ENCODE measurements at places on chromosomes 6 and 20.

DNA sequence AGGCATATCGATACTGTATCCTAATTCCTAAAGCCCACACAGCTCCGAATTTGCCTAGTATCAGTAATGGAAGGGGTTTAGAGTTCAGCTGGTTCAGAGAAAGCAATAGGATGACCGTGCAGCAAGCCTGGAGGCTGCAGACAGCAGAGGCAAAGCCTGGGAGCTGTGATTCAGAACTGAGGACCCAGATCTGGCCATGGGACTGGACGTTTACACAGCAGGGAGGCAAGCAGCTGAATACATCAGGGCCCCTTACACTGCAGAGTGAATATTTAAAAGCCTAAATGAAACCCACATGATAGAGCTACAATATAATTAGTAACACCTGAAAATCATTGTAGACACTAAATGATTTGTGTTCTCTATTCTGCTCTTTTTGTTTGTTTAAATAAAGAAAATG lies 38.0 kb downstream of the ELOVL2 start:
- no peak for DNase-seq

DNA sequence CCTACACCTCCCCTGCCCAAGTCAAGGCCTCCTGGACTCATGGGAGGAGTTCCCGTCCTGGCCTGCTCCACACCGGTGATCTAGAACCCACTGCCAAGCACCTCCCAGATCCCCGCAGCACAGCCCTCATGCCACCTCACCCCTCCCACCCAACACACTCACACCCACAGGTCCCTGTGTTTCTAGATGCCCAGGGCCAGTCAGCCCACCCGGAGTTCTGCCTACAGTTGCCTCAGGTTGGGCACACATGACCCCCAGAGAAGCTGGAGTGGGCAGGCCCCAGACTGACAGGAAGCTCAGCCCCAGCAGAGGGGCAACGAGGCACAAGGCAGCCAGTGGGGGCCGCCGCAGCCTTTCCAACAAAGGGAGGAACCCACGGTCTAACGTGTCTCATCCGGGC lies 29.6 kb downstream of the RRBP1 start:
- DNase-seq, result no peak

GRCh38 chr6:149194820-149195558 lies 122.5 kb upstream of the TAB2 start:
- no peak for DNase-seq

- DNase-seq, result no peak
Observed at GRCh38 chr20:37160683-37161082, 18.4 kb upstream of the RPN2 start.

GRCh38 chr6:120363429-120363828 lies 970.9 kb downstream of the TBC1D32 start:
- no peak for DNase-seq

DNA sequence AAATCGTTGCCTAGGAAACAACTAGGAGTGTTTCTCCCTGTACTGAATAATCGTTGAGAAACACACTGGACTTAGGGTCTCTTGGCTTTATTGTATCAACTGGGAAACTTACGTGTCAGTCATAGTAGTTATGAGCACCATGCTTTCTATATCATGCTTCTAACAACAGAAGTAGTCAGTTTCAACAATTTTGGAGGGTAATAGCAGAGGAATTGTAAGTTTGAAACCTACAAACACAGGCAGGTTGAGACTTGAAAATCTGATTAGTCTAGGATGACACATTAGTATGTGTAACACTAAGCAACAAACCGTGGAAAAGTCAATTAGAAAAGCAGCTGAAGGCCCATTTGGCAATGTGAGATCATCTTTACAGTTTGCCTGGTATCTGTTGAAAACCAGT lies 43.9 kb upstream of the FABP7 start:
- no peak for DNase-seq

DNA sequence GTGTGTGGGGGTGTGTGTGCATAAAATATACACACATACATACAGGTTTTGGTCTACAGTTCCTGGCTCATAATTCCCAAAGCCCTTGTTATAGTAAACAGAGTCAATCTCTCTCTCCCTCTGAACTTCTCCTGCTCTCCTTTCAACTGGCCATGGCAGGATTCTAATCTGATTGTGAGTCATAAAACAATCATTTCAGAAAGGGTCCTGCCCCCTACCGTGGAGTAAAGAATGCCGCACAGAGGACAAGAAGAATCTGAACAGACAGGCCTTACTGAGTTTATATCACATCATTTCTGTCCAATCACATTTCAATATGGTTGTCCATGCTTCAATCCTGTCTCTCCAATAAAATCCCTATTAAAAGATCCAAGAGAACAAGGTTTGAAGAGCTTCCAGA lies 416.9 kb downstream of the FRK start:
- DNase-seq, result no peak

- peak; percentile 33 for DNase-seq
Observed at GRCh38 chr6:64955435-64955848, 751.6 kb downstream of the EYS start.

DNA sequence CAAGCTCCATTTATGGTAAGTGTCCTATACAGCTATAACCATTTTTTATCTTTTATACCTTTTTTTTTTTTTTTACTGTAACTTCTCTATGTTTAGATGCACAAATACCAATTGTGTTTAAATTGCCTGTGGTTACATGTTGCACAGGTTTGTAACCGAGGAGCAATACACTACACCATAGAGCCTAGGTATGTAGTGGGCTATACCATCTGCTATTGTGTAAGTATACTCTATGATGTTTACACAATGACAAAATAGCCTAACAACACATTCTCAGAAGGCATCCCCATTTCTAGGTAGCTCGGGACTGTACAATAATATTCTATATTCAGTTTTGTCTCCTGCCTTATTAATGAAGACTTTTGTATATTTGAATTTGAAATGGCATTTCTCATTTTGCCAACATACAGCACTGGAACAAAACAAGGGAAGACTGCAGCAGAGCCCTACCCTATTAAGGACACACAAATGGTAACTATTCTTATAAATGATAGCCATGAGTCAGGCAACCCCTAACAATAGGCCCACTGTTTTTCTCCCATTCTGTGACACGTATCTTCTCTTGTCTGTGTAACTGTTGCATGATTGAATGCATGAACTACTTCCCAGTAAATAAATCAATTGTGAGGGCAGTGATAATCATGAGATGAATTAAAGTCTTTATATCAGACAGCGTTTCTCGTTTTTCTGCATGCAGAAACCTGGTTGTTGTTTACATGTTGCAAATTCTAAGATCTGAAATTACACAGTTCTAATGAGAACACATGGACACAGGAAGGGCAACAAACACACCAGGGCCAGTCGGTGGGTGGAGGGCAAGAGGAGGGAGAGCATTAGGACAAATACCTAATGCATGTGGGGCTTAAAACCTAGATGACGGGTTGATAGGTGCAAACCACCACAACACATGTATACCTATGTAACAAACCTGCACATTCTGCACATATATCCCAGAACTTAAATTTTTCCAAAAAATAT lies 173.9 kb downstream of the EPM2A start:
- no peak for DNase-seq

DNA sequence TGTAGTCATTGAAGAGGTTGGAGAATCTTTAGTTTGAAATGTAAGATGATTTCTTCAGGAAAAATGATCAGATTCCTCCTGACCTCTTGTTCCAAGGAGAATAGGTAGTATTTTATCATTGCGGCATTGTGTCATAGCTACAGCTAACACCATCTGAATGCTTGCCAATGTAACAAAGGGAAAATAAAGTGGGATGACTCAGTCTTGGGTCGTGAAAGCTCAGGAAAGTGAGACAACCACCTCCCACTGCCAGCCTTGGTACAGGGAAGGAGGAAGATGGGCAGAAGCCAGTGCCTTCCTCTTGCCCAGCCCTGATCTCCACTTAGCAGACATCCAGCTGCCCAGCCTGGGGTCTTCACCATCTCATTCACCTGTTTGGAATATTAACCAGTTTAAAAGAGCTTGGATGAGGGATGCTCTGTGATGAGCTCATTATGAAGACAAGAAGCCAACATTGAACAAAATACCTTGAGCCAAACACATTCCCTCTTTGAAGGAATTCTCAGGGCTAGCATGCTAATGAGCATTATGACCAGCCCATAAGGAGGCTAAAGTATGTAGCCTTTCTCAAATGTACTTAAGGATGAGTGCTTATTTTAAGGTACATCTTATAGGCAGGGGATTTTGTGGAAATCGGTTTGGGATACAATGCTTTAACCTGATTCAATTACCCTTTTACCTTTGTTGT lies 40.0 kb upstream of the APCDD1L start:
- DNase-seq, result no peak

DNA sequence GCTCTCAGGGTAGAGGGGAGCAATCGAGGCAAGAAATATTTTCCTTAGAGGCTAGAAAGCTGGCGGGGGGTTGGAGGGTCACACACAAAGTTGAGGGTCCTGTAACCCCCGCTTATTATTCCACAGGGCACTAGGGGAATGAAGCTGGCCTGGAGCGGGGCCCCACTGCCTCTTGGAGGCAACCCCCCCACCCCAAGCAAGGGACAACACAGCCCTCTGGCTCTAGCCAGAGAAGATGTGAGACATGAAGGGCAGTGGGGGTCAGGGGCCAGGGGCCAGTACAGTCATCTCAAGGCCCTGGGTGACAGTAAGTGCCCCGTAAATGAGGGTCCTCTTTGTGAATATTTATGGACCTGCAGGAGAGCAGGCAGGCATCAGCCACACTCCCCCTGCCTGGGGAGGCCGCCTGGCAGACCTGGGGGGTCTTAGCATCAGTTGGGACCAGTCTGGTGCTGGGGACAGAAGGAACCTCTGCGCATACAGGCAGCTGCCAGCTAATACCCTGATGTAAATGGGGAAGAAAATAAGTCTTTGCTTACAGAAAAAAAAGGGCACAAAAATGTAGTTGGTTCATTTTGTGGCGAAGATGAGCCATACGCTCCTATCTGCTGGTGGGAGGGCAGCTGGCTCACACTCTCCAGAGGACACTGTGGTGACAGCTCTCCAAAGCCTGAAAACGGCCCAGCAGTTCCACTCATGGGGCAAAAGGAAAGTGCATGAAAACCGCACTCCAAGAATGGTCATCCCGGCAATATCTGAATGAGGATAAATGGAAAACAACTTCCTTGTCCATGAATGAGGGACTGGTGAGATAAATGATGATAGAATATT lies 21.9 kb downstream of the SPATA2 start:
- no peak for DNase-seq

GRCh38 chr6:14797875-14798593 lies 447.8 kb upstream of the JARID2 start:
- no peak for DNase-seq

- no peak for DNase-seq
Observed at GRCh38 chr6:67908379-67908778, 726.7 kb upstream of the ADGRB3 start.

DNA sequence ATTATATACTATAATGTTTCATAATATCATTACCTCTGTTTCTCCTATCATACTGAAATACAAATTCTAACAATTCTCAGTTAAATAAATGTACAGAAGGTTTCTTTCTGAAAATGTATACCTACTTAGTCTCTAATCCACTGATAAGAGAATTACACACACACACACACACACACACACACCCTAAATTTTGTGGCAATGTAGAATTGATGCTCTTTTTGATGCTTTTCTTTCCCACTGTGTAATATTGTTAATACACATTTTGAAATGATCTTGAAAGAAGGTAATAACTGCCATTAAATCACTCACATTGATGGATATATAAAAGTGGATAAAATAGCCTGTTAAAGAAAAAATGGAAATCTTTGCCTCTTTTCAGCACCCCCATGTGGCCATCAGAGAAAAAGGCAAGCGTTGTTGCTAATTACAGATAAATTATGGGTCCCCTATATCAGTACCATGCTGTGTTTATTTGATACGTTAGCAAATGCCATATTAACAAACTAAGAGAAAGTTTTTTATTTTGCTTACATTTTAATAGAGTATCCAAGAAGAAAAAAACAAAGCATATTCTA lies 76.6 kb upstream of the VGLL2 start:
- DNase-seq, result peak; percentile 3

GRCh38 chr20:48614593-48615274 lies 213.1 kb downstream of the PREX1 start:
- no peak for DNase-seq

DNA sequence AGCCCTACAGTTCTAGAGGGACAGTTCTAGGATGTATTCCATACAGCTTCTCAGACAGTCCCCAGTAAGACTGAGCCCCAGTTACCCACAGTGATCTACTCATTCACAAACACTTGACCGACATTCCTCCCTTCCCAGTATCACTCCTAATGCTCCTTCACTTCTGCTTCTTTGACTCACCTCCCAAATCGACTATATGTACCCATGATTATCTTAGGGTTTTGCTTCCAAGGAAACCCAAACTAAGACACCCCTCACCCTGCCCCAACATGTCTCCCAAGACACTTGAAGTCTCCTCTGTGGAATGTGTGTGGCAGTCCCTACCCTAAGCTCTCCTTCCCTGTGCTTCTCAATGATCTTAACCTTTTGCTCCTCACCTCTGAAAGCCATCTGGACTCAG lies 23.6 kb upstream of the TGM6 start:
- no peak for DNase-seq

DNA sequence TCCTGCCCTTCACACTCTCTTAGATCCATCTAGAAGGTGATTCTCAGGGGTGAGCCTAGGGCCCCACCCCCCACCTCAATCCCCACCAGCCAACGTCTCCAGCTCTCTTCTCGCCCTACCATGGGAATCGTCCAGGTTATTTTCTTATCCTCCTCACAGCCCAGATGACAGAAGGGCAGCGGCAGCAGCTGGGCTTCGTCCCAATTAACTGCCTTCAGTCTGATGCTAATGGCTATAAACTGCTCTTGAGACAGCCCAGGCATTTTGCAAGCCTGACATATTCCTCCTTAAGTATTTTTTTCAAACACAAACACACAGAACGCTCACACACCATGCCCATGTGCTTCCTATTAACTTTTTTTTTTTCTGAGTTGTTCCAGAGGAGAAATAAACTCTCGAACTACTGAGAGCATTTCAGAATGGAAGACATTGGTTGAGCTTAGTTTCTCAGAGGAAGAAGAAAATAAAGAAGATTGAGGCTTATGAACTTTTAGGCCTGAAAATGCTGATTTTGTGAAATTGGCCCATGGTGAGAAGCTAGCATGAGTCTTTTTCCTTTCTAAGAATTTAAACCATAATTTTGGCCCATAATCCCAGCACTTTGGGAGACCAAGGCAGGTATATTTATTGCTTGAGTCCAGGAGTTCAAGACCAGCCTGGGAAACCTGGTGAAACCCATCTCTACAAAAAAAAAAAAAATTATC lies 124.6 kb downstream of the EYA2 start:
- DNase-seq, result no peak

DNA sequence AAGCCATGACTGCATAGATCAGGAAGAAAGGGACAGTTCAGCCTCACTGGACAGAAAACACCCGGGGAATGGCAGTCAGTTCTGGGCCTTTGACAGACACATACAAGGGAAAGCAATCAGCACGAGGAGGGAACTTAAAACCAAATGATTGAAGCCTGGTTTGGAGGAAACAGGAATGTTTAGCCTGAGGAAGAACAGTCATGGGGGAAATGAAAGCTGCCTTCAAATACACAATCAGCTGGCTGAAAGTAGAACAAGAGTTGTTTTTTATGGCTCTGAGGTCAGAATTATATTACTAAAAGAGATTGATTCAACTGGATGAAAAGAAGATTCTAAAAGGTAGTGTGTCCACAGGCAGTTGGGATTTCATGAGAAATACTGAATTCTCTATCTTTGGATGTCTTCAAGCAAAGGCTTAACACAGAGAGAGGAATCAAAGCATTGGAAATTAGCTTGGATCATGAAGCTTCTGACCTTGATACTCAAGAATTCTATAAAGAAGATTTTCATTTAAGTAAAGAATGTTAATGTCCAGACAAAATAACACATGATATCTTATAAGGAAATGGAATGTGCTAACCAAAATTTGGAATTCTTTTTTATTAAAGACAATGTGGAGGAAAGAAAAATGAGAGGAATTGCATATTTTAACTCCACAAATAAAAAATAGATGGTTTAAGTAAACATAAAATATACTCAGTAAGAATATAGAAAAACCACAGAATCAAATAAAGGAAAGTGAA lies 216.6 kb downstream of the IBTK start:
- DNase-seq, result no peak
